Purkinje cell (primary cell): ENCODE measurements at places on chromosomes 16 and 17. TPM values are rescaled to one million over a fixed set of nuclear protein-coding genes. Genes with fewer than 3 reads are reported as not detected.

The GJD3 gene
- polyA plus RNA-seq = not detected in 2 replicates

The TBC1D3G gene
- polyA plus RNA-seq = 0.18 TPM in 1 of 2 replicates, not detected in the other

The OR3A2 gene
- 1.8 and 3.4 TPM in 2 replicates for polyA plus RNA-seq

The TBX21 gene
- not detected in 2 replicates for polyA plus RNA-seq

The PHLPP2 gene
- polyA plus RNA-seq = 5.5 and 5.6 TPM in 2 replicates

The WFIKKN1 gene
- polyA plus RNA-seq = 0.16 and 0.27 TPM in 2 replicates

The RNF222 gene
- polyA plus RNA-seq = not detected in 2 replicates

The MYH1 gene
- not detected in 2 replicates for polyA plus RNA-seq

The OR1F1 gene
- 0.27 TPM in 1 of 2 replicates, not detected in the other for polyA plus RNA-seq

The DHX38 gene
- polyA plus RNA-seq = 5.8 and 9.3 TPM in 2 replicates

The MAF gene
- 3.1 and 3.4 TPM in 2 replicates for polyA plus RNA-seq

The KIF2B gene
- polyA plus RNA-seq = not detected in 2 replicates

The NFE2L1 gene
- polyA plus RNA-seq = 24.4 and 28.8 TPM in 2 replicates

The RRAD gene
- not detected in 2 replicates for polyA plus RNA-seq

The TVP23A gene
- 6.7 and 7.7 TPM in 2 replicates for polyA plus RNA-seq

The CAVIN1 gene
- 0.17 and 0.29 TPM in 2 replicates for polyA plus RNA-seq

The TLCD3A gene
- 0.15 and 0.50 TPM in 2 replicates for polyA plus RNA-seq

The RNF157 gene
- polyA plus RNA-seq = 38.1 and 46.4 TPM in 2 replicates

The MEIOB gene
- polyA plus RNA-seq = not detected in 2 replicates

The EFCAB5 gene
- polyA plus RNA-seq = 0.51 TPM in 1 of 2 replicates, not detected in the other

The DERL2 gene
- polyA plus RNA-seq = 65.2 and 89.9 TPM in 2 replicates

The TACO1 gene
- polyA plus RNA-seq = 13.7 and 16.8 TPM in 2 replicates
